GM04504 (cell line): ENCODE measurements at places on chromosomes 5 and 9.

DNA sequence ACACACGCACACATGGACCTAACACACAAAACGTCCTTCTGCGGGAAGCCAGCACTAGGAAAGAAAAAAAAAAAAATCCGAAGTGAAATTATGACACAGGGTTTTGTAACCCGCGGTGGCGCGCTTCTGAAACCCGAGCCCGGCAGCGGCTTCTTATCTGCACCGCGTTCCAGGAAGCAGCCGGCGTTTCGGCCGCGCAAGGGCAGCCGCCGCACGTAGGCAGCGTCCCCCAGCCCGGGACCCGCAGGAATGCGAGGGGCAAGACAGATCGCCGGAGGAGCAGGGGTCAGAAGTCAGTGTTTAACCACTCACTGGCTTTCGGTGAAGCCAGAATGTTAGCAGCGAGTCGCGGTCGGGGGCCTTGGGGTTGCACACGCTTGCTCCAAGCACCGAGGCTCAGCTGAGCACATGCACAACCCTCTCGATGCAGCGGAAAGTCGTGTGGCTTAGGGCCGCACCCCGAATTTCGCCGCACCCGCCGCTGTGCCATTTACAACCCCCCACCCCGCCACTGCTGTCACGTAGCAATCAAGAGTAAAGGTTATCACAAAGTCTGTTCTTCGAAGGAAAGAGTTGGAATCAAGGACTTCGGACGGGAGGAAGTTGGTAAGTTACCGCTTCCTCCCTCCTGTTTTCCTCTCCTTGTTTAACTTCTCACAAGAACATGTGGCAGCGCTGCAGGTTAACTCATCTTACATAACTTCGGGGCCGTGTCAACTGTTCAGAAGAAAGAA lies 167.9 kb downstream of the AUH start:
- DNase-seq, result peak; percentile 75

GRCh38 chr9:109903515-109904138 lies 123.6 kb downstream of the PALM2AKAP2 start:
- DNase-seq, result no peak

DNA sequence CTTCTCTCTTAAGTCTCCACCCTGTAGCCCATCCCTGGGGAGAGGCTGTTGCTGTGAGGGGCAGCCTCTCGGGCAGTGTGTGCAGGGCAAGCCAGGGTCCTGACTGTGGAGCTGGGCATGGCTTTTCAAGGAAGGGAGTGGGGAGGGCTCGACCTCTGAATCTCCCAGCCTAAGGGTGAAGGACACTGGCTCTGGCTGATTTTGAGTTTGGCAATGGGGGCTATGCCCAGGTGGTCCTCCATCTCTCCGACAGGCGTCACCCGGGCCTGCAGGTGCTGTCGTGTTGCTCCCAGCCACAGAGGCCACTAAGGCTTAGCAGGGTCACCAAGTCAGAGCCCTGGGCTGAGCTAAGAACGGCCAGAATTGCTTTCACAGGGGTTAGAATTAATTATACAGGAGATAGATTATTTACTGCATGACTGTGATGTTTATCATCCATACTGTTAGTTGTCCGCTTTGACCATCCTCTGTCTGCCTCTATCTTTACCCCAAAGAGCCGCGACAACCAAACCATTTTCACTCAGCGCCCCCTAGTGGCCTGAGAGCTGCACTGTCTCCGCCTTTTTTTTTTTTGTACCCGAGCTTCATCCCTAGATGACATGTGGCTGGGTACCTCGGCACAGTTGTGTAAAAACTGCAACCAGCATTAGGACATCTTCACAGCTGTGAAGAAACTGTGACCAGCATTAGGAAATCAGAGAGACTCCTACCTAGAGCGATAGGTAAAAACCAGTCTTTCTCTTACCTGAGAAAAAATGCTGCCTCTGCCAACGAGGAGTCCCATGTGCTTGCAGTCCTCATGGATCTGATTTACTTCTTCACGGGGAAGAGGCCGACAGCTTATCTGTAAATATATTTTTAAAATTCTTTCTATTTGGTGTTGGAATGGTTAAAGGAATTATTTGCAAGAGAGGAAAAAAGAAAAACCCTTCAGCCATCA lies 44.5 kb downstream of the AGXT2 start:
- no peak for DNase-seq

DNA sequence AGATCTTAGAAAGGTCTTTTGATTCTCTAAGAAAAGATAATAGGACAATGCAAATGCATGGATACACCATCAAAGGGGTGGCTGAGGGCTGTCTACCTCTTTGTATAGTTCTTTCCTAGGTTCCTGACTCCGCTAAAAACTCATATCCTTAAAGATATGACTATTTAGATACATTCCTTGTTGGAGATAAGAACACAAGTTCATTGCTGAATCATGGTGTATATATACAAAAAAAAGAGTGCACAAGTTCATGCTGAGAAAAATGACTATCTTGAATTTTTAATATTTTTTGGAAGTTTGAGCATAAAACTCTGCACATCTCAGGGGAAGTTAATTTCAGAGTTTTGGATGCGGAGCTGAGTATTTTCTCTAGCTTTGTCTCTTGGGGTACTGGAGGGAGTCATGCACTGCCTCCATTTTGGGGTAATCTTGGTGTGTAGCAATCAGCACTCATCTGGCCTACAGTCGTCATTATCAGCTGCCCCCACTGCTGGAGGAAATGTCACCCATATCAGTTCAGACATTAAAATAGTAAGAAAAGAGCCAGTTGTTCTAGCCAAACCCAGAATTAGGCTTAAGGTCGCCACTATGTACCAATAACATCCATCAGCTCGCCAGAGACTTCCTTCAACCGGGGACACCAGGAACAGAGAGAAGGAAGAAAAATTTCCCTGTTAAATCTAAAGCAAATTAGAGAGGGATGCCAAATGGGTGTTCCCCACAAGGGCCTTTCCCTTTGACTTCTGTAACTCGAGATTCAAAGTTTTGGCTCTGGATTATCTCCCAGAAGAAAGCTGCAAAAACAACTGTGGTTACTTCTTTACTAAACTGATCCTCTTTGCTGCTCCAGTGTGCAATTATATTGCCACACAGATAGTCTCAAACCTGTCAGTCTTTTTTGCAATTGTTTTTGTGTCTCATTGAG lies 49.0 kb downstream of the PTTG1 start:
- DNase-seq, result no peak

DNA sequence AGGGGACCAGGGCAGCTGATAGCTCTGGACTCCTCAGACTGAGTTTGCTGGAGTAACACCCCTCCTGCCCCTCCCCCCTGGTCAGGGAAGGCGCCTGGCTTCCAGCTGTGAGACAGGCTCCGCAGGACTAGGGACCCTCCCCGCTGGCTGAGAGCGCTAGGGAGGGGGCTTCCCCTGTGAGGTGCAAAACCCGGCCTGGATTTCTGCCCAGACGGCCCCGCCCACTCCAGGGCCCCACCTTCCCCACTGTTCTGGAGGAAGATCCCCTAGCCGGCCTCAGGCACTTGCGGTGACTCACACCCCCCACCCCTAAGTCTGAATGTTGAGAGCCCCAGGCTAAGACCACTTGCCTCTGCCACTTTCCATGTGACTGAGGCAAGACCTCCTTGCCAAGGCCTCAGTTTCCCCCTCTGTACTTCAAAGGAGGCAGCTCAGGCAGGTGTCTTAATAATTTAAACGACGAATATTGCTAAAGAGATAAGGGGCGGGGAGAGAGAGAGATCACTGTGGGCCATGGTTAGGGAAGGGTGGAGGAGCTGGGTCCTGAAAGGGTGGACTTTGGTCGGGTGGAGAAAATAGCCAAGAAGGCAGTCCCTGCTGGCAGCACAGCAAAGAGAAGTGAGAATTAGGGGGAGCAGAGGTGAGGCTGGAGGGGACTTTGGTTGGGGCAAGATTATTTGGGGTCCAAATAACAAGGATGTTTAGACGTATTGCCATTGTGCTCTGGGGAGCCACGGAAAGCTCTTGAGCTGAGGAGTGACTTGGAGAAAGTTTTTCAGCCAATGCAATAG lies 1.0 kb upstream of the DAB2IP start:
- DNase-seq, result no peak

- no peak for DNase-seq
These were observed 14.1 kb upstream of the TNFAIP8 start for GRCh38 chr5:119341452-119342349.

DNA sequence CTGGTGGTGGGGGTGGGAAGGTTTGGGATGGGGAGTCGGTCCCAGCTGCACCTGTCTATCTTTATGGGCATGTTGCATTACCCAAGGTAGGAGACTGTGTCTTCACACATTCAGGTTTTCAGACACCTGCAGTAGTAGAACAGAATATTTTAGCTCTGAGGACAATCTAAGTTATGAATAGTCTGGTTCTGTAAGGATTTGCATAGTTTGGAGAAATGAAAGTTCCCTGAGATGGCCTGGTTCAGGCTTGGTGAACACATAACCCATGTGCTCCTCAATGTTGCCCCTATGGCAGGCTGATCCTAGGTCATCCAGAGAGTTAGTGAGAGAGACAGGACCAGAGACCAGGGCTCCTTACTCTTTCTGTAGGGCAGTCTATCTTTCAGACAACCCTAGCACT lies 20.7 kb downstream of the TNFSF8 start:
- DNase-seq, result no peak

- peak; percentile 54 for DNase-seq
These were observed 19.6 kb upstream of the LIX1 start for GRCh38 chr5:97162045-97162444.

DNA sequence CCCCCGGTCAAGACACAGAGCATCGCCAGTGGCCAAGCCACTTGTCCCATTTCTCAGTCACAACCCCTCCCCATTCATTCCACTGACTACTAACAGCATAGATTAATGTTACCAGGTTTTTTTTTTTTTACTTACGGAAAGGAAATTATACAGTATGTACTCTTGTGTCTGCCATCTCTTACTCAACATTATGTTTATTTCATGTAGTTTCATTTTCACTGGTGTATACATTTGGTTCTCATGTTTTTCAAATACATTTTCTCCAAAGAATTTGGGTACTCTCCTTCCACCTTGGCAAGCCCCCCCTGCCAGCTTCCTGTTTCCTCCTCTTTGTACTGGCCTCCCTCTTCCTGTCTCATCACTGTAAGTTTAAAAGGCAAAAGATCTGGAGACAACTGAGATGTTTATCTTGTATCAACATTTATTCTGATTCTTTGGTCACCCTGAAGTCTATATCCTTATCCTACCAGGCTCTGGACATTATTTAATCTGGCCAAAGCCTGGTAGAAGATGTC lies 207.3 kb downstream of the SAXO1 start:
- no peak for DNase-seq

DNA sequence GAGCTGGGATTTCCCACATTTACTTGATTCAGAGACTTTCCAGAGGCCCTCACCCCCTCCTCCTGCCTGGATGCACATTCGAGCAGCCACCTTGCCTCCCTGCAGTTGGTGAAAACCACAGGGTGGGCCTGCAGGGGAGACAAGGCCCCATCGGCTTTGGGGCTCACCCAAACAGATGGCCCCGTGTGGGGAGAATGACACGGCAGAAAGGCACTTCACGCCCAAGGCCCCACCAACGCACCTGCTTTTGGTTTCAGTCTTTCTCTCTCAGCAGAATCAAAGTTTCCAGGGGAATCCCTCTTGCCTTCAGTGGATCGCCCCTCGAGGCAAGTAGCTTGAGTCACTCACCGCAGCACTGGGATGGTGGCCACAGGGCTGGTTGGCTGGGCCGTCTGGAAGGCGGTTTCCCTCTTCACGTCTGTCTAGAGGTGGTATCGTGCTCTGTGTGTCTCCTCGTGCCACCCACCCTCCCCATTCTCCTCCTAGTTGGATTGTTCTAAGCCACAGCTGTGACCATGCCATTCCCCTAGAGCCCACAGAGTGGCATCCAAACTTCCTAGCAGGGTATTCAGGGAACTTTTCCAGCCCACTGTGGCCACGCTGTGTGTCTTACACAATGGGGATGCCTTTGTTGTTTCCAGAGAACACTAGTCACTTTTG lies 31.8 kb downstream of the SEC61B start:
- DNase-seq, result no peak

DNA sequence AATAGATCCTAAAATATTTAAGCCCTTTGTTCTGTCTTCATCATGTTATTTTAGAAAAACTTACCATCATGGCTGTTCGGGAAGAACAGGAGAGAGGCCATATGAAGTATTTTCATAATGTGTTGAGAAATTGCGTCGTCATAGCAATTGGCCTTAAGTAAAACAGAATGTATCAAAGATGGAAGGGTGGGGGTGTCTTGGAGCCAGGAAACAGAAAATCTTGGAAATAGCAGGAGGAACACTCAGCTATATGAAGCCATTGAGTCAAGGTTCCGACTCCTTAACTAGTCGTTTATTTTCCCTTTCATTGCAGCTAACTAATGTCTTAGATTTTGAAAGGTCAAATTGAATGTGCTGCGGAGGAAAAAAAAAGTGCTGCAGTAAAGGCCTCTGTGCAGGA lies 1.3 kb downstream of the SPTAN1 start:
- no peak for DNase-seq

DNA sequence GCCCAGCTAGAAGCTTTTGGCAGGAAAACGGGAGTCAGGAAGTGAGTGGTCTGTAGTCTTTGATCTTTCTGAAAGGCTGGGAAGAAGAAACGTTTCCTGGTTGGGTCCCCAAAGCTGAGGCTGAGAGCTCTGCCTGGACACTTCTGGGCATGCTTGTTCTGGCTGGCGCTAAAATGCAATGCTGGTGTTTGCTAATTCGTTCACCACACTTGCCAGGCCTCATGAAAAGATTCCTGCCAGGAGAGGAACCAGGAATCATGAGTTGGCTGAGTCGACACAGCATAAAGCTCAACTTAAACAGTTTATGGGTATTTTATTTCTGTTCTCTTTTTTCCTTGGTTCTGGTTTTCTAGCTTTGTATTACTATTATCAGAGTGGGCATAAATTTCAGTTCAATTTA lies 10.7 kb upstream of the PTGR1 start:
- no peak for DNase-seq

DNA sequence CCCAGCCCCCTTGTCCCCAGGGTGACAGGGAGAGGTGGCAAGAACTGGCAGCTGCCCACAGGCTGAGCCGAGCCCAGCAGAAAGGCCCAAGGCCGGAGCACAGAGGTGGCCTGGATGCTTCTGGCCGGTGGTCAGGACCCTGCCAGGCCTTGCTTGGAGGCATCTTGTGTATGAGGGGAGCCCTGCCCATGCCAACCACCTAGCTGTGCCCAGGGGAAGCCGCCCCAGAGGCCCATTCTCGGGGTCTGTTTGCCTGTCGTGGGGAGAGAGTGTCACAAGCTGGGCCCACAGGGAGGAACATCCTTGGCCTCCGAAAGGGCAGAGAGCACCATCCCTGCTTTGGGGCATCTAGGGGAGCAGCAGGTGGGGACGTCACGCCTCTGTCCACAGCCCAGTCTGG lies 10.0 kb downstream of the NKD2 start:
- no peak for DNase-seq

GRCh38 chr5:463952-464351 lies 21.0 kb downstream of the EXOC3 start:
- DNase-seq, result no peak

- DNase-seq, result peak; percentile 13
These were observed 32.7 kb upstream of the DNAH5 start for GRCh38 chr5:13976867-13977830.

- no peak for DNase-seq
These were observed 301.4 kb downstream of the MLLT3 start for GRCh38 chr9:20320921-20321320.

- DNase-seq, result no peak
These were observed 187.4 kb downstream of the AGTPBP1 start for GRCh38 chr9:85554349-85554748.
